ENCODE measurements at places on chromosomes 6 and 20.

GRCh38 chr6:169252505-169253189, 999 bp downstream of the THBS2 start:
- no peak for DNase-seq

DNA sequence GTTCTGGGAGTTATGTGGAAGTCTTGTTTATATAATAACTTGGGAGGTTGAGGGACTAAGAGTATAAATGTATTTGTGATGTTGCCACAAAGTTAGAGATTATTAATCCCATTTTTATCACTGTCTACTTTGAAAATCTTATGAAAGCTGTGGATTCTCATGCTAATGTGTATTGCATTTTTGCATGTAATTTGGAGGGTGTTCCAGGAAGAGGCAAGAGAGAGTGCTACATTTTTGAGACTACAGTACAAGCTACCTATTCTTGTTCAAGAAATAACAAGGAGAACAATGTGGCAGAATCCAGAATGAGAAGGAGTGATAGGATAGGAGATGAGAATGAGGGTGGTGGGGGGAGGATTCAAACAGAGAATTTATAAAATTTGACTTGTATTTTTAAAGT, 34.9 kb downstream of the VTA1 start:
- DNase-seq, result no peak

GRCh38 chr20:50099565-50099991, 13.4 kb downstream of the UBE2V1 start:
- DNase-seq, result no peak

DNA sequence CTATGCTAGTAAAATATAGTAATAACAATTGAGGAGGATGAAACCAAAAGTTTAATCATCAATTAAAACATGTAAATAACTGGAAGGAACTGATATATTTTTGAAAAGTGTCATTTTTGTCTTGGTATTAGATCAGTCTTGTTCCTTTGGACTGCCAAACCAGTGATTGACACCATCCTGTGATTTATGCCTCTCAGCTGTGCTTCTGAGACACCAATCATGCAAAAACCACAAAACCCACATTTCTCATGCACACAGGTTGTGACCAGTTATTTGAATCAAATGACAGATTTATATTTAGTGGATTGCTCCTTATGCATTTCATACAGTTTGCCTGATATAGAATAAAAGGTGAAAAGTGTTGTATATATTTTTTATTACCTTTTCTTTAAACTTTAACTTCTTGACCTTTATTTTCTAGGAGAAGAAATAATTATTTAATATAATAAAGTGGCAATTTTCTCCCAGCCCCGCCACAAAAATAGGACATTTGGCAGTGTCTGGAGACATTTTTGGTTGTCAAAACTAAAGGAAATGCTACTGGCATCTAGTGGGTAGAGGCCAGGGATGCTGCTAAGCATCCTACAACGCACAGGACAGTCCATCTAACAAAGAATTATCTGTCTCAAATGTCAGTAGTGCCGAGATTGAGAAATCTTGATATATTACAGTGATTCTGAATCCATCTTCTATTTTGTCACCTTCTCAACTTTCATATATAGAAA, 383.6 kb downstream of the BCKDHB start:
- DNase-seq, result no peak

DNA sequence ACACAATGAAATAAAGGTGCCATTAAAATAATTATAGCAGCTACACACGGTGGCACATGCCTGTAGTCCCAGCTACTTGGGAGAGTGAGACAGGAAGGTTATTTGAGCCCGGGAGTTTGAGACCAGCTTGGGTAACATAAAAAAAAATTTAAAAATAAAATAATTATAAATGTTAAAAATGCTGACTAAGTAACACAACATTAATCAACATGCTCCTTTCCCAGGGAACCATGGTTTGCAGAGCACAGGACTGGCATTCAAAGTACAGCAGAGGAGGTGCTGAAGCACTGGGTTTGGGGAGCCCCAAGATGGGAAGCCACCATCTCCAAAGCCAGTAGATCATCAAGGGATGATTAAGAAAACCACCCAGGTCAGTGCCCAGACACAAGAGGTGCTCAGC, 51.9 kb downstream of the NFATC2 start:
- DNase-seq, result no peak

GRCh38 chr6:161141173-161141572, 132.7 kb downstream of the AGPAT4 start:
- no peak for DNase-seq

DNA sequence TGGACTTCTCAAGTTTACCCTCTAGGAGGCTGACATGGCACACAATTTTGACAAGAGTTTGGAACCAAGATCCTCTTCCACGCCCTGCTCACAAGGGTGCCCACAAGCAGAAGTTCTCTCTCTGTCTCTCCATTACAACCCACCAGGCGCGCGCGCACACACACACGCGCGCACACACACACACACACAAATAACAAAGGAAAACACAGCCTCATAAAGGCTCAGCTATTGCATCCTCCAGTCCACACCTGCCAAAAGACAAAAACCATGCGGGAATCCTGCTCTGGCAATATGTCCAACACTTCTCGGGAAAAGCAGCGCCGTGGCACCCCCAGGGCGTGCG, 870 bp downstream of the PAK5 start:
- DNase-seq, result no peak

DNA sequence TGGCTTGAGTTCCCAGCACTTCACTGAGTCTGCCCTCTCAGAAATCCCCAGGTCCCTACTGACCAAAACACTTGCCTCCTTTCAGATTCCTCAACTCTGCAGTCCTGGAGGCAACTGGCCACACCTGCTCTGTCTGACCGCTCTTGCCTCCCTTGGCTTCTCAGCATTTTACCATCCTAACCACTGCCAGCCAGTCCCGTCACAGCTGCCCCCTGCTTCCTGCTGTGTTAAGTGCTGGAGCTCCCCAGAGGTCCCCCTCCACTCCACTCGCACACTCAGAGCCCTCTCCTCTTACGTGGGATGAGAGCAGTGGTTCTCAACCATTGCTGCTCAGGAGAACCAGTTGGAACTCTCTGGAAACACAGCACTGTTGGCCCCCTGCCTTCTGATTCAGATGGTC, 20.5 kb downstream of the ADAT2 start:
- DNase-seq, result no peak

DNA sequence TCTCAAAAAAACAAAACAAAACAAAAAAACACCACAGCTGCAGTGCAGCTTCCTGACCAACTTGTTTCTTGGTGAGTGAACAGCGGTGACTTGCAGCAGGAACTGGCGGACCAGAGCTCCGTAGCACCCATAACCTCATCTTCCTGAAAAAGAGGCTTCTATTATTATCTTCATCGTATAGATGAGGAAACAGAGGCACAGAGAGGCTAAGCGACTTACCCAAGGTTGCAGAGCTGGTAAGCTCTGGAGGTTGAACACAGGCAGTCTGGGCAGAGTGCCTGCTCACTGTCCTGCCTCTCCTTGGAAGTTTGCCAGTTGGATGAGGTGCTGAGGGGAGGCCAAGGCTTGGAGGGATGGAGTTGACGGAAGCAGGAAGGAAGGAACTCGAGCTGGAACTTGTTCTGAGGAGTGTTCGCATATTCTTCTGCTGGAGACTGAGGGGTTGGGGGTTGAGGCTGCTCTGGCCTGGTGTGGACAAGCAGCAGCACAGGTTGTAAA, 47.9 kb upstream of the CCDC167 start:
- DNase-seq, result no peak

DNA sequence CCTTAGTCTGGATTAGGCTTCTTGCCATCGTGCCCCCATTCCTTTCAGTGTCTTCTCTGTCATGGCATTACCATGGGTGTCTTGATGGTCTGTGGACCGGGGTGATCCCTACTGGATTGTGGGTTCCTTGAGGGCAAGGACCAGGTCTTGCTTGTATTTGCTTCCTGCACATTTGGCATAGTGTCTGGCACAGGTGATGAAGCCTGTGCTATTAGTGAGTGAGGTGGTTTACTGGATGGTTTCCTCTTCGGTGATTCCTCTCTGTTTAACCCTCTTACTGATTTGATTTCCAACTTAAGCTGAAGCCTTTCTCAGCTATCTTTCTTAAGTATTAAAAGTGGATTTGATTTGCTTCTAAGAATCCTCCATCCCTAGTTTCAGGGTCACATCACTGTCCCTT, 162.3 kb downstream of the GRM1 start:
- no peak for DNase-seq

DNA sequence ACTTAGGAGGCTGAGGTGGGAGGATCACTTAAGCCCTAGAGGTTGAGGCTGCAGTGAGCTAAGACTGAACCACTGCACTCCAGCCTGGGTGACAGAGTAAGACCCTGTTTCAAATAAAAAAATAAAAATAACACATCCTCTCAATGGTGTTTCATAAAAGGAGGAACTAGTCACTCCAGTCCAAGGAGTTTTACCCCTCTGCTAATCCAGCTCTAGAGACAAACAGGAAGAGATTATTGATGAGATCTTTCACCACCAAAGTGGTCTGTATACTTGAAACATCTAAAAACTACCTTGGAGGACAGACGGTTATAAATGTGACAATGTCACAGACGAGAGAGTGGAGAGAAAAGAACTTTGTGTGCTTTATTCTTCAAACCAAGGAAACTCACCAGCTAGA, 58.2 kb downstream of the PIGU start:
- no peak for DNase-seq

DNA sequence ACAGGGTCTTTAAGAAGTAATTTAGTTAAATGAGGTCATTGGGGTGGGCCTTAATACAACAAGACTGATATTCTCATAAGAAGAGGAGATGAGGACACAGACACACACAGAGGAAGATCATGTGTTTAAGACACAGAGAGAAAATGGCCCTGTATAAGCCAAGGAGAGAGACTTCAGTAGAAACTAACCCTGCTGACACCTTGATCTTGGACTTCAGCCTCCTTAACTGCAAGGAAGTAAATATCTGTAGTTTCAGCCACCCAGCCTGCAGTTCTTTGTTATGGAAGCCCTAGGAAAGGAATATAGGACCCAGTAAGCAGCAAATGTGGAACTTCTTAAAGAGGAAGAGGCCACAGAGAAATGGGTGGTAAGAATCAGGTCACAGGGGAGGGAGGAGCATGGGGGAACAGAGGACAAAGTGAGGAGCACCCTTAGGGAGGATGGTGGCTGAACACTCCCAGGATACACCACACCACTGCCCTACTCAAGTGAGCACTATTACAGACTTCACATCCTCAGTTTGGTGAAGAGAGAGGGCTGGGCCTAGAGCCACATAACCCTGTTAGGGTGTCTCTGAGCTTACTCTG, 762 bp downstream of the SIRPB1 start:
- DNase-seq, result no peak
